ENCODE measurements at places on chromosomes 4 and X. TPM values are rescaled to one million over a fixed set of nuclear protein-coding genes. Genes with fewer than 3 reads are reported as not detected.

GRCh38 chr4:107548211-107548905 is 171.7 kb downstream of the PAPSS1 start:
- DNase-seq: no peak

DNA sequence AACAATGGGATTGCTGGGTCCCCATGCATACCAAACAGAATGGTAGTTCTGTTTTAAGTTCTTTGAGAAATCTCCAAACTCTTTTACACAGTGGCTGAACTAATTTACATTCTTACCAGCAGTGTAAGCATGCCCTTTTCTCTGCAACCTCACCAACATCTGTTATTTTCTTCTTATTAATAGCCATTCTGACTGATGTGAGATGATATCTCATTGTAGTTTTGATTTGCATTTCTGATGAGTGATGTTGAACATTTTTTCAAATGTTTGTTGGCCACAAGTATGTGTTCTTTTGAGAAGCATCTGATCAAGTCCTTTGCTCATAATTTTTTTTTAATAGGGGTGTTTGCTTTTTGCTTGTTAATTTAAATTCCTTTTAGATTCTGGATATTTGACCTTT is 41.2 kb upstream of the ZMAT1 start:
- no peak for DNase-seq

The CNKSR2 gene
- 16.4 TPM for total RNA-seq

The TAF7L gene
- not detected for total RNA-seq

GRCh38 chrX:78063687-78064086 is 40.4 kb upstream of the PGK1 start:
- DNase-seq: no peak

The TMEM144 gene
- 25.5 TPM for total RNA-seq

DNA sequence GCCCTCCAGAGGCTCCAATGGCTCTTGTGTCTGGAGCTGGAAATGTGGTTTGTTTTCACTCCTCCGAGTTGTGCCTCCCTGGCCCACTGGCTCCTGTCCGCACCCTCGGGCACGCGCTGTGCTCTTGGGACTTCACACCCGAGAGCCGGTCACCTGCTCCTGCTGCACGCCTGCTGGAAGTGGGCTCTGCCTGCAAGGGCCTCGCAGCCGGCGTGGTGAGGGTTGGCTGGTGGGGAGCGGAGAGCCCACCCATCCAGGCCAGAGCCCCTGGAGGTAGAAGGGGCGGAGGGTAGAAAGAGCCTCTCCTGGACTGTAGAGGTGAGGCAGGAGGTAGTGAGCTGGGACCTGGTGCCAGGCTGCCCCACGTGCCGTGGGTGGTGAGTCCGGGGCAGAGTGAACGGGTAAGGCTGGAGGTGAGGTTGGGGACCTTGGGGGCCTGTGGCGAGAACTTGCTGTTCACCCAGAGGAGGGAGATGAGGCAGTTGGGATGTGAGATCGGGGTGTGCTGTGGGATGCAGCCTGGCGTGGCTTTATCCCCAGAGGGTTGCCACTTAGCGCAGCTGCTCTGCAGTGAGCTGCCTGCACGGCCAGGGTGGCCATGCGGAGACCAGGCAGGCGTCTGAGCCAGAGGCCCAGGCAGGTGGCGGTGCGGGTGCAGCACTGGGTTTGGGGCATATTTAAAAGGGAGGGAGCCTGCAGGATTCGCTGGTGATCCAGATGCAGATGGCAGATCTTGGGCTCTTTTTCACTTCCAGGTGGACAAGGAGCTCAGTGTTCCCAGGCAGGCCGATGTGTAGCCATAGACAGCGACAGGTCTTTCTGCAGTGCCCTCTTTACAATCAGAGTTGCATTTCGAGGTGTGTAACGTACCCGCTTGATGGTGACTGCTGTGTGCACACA is 48.8 kb downstream of the PCGF3 start:
- no peak for DNase-seq

DNA sequence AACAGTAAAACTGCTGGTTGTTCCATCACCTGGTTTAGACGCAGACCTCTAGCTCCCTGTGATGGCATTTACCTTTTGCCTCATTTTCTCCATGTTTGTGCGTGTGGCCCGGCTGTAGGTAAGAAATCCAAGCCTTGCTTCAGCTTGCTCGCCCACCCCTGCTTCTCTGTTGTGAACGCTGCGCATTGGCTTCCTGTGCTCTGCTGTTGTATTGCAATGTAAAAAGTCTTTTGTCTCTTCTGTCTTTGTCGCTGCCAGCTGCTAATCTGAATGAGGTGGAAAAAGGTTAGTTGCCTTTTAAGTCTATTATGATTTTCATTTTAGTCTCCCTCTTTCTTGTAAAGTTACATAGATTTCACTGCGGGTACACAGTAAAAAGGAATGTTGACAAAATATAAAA is 127.3 kb upstream of the PACRGL start:
- DNase-seq: no peak

DNA sequence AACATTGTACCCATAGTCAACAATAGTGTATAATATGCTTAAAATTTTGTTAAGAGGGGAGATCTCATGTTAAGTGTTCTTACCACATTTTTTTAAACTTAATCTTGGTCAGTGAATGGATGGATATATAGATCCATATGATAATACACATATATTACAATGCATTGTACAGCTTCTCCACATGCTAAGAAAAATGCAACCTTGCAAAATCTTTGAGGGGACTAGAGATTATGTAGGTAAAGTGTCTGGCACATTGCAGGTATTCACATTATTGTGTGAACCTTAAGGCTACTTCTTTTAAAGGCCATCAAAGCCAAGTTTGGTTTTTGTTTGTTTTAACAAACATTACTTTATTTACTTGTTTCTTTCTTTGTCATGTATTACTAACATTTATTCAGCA is 10.4 kb upstream of the GPC3 start:
- DNase-seq: no peak

The XG gene
- total RNA-seq: 4.8 TPM

The SGMS2 gene
- 84.0 TPM for total RNA-seq

- DNase-seq: no peak
Observed at GRCh38 chr4:75146223-75146622, 213.3 kb downstream of the PARM1 start.

The DACH2 gene
- total RNA-seq: 4.8 TPM

DNA sequence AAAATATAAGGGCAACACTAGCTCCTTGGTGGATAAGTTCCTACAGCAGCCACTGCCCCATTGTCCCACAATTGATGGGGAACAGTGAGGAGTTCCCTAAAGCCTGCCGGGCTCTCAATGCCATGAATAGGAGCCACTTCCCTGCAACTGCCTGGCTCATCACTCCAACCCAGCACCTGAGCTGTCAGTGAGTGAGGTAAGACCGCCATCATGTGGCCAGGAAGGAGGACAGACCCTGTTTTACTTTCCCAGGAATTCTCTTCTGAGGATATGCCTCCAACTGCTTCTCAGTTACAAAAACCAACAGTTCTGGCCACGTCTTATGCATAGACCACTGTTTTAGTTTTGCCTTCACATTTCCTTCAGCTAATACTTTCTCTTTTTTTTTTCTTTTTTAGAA is 45.5 kb downstream of the SRPX start:
- peak; percentile 21 for DNase-seq

GRCh38 chrX:117335209-117335608 is 781.4 kb downstream of the KLHL13 start:
- peak; percentile 1 for DNase-seq

- DNase-seq: peak; percentile 11
Observed at GRCh38 chr4:40702800-40703151, 47.0 kb upstream of the NSUN7 start.

DNA sequence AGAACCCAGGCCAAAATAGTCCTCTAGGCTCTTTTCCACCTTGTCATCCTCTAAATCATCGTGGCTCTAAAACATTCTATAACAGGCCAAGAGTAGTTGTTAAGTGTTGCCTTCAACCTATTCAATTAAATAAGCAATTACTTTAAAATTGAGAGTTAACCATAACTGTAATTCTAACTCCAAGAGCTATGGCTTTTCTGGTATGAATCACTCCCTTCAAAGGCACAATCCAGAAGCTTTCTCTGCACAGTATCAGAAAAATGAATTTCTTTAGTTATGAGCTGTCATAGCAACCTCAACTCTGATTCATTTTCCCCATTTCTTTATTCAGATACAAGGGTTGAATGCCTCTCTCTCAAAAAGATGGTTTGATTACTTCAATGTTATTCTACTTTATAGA is 21.7 kb downstream of the INPP4B start:
- DNase-seq: peak; percentile 40

DNA sequence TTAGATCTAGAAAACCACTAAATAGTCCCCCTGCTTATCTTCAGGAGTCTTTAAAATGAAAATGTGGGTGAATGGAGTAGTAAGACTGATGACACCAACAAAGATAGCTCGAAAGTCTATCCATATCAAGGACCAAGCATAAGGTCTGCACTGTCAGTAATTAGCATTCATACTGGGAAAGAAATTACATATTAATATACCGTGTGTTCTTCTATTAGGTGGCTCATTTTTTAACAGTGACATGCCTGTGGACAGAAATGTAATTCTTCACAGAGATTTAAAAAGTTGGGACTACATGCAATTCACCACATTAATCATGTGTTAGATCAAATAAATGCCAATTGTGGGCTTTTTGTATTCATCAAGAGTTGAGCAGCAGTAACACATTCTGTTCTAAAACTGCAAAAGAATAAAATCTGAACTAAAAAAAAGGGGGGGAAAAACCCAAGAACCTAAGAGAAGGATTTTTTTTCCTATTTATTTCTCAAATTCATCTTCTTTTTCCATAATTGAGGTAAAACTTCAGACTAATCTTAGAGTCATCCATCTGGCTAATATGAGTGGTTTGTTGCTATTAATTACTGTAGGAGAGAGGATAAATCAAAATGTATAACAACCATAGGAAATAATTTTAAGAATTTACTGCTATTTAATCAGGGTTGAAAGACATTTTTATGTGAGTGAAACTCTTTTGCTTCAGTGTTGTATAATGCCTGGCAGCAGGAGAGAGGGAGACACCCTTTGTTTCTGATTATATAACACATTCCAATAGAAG is 386.7 kb upstream of the IGFBP7 start:
- no peak for DNase-seq

Measured in umbilical cord (tissue), 2 donors.